Nephron progenitor cell (in vitro differentiated cells): ENCODE measurements at places on chromosomes 1 and 21.

GRCh38 chr1:198122693-198123092, 34.1 kb upstream of the NEK7 start:
- DNase-seq: no peak

- DNase-seq: no peak
Observed at GRCh38 chr1:168480997-168481396, 62.8 kb downstream of the XCL2 start.

DNA sequence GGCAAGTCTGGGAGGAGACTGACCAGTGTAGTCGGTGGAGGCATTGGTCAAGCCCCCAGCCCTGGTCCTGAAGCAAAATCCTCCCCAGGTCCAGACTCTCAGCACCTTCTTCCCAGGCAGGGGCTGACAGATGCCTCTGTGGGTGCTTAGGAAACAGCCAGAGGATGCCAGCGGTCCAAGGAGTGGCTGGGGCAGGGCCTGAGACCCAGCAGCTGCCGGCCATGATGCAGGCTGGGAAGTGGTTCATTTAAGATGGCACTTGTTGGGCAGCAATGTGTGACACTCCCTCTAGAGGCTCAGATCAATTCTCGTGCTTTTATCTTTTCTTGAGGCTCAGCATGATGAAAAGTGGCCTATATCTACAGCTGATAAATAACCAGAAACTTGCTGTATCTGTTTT, 165.0 kb upstream of the VAMP3 start:
- no peak for DNase-seq

DNA sequence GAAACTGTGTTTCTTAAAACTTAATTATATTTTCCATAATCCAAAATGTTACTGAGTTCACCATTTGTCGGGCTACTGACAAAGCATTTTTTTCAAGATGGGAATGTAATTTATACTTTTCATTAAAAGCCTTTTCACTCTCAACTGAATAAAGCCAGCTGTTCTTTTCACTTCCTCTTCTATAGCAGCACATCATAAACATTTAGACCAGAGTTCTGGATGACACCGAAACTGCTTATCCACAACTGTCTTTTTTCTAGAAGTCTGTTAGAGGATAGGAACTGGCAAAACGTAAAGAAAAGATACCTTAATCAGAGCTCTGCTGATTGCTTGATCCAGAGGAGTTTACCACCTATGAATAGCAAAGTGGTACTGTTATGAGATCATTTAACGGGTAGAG, 594.7 kb downstream of the ADGRL2 start:
- DNase-seq: no peak

DNA sequence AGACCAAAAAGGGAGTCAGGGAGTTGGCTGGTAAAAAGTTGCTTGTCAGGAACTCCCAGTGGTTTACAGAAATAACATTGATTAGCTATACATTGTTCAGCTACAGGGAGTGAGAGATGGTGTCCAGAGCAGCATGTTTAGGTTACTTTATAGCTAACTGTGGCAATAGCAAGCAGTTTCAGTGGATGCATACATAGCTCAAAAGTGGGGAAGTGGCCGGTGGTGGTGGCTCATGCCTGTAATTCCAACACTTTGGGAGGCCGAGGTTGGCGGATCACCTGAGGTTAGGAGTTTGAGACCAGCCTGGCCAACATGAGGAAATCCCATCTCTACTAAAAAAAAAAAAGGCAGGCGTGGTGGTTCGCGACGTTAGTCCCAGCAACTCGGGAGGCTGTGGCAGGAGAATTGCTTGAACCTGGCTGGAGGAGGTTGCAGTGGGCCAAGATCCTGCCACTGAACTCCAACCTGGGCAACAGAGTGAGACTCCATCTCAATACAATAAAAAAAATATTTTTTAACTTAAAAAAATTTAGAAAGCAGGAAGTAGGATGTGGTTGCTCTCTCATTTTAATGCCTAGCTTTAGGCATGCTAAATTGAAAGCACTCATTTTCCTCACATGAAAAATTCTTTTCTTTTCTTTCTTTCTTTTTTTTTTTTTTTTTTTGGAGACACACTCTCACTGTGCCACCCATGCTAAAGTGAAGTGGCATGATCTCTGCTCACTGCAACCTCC, 109.7 kb downstream of the PPIAL4G start:
- no peak for DNase-seq

GRCh38 chr21:33651965-33652680, 9.8 kb downstream of the ITSN1 start:
- DNase-seq: no peak

GRCh38 chr1:167943541-167943940, 6.7 kb upstream of the MPC2 start:
- no peak for DNase-seq

DNA sequence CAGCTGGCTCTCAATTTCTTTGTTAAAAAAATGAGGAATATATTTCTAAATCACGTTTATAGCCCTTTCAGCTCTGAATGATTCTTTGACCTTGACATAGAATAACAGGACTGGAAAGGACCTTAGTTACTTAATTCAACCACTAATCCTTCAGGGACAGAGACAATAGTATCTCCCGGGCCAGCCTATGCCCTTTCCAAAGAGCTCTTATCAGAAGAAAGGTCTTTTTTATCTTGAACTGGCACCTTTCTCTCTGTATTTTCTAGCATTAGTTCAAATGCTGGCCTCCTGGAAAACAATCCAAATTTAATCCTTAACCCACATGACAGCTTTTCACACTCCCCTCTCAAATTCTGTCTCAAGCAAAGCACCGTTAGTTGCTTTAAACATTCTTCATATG, 44.8 kb upstream of the FBXO28 start:
- no peak for DNase-seq

DNA sequence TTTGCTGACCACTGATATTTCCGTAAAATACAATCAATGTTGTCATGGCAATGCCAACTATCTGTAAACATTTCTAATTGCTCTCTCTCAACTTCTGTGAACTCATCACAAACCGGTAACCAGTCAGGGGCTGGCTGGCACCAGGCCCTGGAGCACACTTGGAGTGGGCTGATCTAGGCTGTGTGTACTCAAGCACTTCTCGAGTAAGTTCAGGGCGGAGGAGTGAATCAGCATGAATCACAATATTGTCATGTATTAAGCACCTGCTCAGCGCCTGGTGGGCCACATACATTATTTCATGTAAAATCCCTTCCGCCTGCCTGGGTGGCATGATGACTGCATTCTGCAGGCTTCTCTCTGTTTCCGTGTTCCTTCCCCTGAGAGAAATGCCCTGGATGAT, 212.4 kb downstream of the FOXD2 start:
- no peak for DNase-seq

DNA sequence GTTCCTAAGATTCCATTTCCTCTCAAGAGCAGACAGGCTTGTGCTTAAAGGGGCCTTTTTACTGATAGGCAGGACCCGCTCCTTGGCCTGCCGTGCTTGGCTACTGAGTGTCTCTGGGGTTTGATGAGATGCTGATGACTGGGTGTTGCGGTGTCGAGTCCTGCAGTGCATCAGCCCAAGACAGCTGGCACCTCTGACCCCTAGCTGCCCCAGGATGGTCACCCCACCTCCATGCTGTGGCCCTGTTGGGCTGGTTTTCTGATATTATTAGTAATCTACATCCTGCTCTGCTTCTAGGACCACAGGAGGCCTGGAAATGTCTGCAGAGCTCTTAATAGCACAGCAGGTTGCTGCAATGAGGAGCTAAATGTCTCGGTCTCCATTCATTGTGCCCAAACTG, 28.7 kb downstream of the LRRC71 start:
- no peak for DNase-seq
